ENCODE measurements at places on chromosomes 13 and 19.

- DNase-seq = no peak
These were observed 854 bp downstream of the RNASEH2B start for GRCh38 chr13:50910485-50910805.

GRCh38 chr19:47310819-47311218 is 1.2 kb downstream of the C5AR1 start:
- DNase-seq = no peak

- no peak for DNase-seq
These were observed 421.8 kb downstream of the SPRY2 start for GRCh38 chr13:79919091-79919490.

- DNase-seq = no peak
These were observed 6.8 kb downstream of the ANO8 start for GRCh38 chr19:17327654-17328516.

GRCh38 chr13:86737334-86737932 is 933.7 kb upstream of the SLITRK5 start:
- no peak for DNase-seq

DNA sequence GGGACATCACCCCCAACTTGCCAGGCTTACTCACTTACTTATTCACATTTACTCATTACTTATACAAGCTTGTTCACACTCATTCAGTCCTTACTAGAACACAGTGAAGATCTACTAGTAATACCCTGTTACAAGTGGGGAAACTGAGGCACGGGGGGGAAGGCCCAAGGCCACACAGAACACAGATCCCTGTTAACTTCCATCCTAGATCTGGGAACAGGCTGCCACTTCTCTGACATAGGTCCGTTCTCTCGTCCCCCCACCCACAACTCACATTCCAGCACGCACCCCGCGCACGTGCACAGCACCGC is 1.5 kb upstream of the NRTN start:
- no peak for DNase-seq

GRCh38 chr13:23889615-23890607 is 711 bp upstream of the MIPEP start:
- no peak for DNase-seq

- no peak for DNase-seq
These were observed 10.6 kb upstream of the PNMA8A start for GRCh38 chr19:46481947-46482346.

GRCh38 chr19:11435833-11436313 is 438 bp downstream of the PRKCSH start:
- no peak for DNase-seq

DNA sequence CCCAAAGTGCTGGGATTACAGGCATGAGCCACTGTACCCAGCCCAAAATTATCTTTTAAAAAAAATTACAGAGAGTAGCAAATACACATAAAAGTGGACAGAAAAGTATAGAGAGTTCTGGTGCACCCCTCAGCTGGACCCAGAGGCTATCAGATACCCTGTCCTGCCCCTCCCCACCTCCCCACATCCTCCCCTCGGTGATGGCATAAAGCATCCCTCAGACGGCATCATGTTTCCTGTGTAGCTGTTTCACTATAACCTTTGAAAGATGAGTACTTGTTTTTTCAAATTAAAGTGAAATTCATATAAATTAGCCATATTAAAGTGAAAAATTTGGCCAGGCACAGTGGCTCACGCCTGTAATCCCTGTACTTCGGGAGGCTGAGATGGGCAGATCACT is 20.1 kb downstream of the SLC27A1 start:
- no peak for DNase-seq

GRCh38 chr19:15782211-15782610 is 5.2 kb upstream of the OR10H5 start:
- no peak for DNase-seq

- DNase-seq = no peak
These were observed 47.0 kb downstream of the MCF2L start for GRCh38 chr13:113015826-113016525.

DNA sequence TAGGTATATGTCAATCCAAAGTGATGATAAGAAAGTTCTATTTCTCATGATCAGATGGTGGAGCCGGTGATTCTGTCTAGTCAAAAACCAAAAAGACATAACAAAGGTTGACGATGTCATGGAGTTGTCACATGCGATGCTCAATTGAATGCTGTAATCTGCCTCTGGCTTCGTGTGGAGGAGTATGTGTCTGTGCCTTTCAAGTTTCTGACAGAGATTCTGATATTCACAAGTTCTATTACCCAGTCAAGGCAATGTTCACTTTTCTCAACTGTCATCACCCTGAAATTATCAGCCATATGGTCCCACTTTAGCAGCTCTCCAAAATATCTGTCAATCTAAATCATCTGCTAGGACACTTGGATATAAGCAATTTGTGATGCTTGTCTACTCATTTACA is 367.6 kb upstream of the PRR20A start:
- no peak for DNase-seq

- DNase-seq = no peak
These were observed 2.4 kb downstream of the FOSB start for GRCh38 chr19:45469945-45470761.

- DNase-seq = no peak
These were observed 144.6 kb downstream of the GGACT start for GRCh38 chr13:100443998-100444328.

DNA sequence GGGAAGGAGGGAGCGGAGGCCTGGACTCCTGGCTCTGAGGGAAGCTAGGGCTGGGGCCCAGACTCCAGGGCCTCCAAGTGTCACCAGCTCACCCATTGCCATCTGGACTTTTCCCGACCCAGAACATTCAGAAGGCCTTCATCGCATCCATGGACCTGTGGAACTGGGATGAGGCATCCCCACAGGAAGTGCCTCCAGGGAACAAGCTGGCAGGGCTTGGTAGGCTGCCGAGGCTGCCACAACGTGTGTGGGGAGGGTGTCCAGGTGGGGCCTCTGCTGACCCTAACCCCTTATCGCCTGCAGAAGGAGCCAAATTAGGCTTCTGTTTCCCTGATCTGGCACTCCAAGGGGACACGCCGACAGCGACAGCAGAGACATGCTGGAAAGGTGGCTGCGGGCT is 767 bp downstream of the ETV2 start:
- no peak for DNase-seq

DNA sequence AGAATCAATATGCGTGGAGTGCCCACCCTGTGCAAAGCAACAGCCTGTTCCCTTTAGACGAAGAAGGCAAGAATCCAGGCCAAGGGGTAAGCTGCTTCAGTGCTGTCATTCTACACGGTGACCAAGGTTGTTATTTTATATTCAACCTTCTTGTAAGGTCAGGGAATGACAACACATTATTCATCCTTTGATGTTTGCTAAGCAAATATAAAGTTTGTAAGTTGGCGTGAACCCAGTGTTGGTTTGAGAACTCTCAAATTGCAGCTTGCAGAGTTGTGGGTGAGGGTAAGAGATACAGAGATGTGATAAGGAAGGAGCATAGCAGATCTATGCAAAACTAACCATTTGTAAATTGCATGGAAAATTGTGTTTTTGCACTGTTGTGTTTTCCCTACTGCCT is 436.7 kb downstream of the FGF9 start:
- DNase-seq = no peak

GRCh38 chr19:39141929-39142328 is 16.3 kb downstream of the PAK4 start:
- DNase-seq = no peak

DNA sequence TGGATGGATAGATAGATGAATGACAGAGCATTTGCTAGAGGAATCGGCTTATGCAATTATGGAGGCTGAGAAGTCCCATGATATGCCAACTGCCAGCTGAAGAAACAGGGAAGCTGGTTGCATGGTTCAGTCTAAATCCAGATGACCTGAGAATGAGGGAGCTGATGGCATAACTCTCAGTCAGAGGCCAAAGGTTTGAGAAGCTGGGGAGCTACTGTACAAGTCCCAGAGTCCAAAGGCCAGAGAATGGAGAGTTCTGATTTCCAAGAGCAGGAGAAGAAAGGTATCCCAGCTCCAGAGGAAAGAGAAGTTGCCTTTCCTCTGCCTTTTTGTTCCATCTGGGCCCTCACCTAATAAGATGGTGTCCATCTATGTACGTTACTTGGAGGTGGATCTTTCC is 108.3 kb downstream of the CDK8 start:
- no peak for DNase-seq

GRCh38 chr13:73665261-73665660 is 468.9 kb downstream of the KLF12 start:
- no peak for DNase-seq

DNA sequence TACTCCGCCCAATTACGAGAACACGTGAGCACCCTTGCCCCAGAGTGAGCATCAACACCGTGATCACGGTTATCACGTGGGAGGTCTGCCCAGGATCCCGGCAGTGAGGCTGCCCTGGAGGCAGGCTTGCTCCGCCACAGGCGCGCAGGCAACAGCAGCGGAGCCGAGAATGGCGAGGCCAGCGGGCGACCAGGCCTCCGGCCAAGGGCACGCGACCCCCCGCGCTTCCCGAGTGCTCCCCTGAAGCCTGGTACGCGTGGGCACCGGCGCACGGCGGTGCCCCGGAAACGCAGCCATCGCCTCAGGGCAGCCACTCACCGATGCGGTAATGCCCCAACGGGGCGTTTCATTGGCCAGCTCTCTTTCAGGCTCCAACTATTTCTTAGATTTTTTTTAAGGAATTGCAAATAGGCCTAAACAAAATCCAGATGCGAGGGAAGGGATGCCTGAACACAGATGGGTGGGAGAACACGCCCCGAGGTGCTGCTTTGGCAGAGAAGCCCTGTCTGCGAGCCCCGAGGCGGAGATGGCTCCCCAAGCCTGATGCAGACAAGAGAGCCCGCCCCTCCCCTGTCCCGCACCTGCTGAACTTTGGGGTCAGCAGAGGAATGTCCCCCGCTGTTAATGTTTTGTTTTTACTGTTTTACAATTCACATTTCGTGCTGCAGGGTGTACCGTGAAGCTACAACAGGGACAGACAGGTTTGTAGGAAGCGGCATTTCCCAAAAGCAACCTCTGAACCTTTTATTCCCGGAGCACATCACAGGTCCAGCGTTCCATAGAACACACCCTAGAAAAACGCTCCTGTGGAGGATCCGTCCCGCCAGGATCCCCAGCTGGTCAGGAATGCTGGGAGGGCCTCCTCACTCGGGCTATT is 132.7 kb downstream of the ZDHHC20 start:
- DNase-seq = no peak

DNA sequence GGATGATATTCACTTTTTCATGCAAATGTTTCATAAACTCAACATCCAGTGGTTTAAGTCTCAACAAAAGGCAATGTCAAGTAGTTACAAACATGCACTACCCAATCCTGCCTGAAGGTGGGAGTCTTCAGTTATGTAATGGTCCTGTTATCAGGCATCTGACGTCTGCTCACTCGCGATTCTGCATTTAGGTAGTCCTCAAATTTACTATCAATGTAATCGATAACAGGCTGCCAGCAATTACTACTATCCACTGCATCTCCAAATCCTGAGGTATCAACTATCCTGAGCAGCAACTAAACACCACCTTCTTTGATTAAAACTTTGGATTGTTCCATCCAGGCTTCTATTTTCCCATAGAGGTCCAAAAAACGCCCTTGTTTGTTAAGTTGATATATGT is 51.2 kb downstream of the NLRP12 start:
- peak; percentile 16 for DNase-seq

DNA sequence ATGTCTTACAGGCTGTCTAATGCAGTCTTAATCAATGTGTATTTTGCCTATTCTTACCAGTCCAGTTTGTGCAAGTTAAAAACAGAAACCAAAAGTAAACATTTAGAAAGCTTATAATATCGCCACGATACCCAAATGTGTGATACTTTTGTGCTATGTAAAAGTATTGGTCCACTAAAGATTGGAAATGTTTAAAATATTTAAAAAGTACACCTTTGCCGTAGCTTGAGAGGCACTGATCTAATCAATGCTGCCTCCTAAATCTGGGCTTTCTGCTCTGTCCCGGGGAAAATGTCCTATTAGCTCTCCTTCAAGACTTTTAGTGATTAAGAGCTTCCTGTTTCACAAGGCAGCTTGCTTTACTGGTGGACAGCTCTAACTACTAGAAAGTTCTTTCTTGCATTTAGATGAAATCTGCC is 64.7 kb downstream of the DNAJC15 start:
- DNase-seq = no peak

DNA sequence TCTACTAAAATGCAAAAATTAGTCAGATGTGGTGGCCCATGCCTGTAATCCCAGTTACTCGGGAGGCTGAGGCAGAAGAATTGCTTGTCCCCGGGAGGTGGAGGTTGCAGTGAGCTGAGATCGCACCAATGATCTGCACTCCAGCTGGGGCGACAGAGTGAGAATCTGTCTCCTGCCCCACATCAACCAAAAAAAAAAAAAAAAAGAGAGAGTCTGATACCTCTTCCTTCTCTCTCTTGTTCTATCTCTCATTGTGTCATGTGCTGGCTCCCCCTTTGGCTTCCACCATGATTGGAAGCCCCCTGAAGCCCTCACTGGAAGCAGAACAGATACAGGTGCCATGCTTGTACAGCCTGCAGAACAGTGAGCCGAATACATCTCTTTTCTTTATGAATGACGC is 20.4 kb downstream of the CLEC11A start:
- no peak for DNase-seq

- no peak for DNase-seq
These were observed 187.3 kb upstream of the UBL3 start for GRCh38 chr13:30037766-30038165.

GRCh38 chr19:46659151-46660007 is 1.6 kb downstream of the DACT3 start:
- no peak for DNase-seq

GRCh38 chr19:3658004-3658869 is 31.6 kb upstream of the CACTIN start:
- no peak for DNase-seq

DNA sequence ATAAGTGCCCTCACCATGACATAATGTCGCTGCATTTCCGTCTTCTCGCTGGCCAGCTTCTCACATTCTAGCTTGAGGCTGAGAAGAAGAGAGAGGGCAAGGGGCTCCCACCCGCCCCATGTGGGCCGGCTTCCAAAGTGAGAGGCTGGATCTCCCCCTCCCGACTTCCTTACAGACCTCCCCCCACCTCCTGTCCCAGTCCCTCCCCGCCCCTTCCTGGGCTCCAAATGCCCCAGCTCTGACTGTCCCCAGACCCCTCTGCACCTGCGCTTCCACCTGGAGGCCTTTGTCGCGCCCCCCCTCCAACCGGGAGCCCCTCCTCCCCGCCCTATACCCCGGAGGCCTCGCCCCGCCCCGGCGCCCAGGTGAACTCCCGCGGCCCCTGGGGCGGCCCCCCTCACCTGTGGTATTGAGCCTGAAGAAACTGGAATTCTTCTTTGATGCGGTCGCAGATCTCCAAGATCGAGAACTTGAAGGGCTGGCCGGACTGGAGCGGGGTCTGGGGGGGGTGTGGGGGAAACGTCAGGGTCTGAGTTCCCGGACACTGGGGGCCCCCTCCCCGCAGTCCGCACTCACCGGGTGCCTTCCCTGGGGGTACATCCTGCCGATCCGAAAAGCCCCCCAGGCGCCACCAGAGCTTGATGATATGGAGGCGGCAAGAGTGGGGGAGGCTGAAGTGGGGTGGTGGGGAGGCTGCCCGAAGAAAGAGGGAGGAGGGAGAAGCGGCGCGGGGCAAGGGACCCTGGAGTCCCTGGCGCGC is 595 bp downstream of the TLE2 start:
- no peak for DNase-seq

GRCh38 chr13:26051231-26051656 is 572 bp downstream of the SHISA2 start:
- DNase-seq = no peak

GRCh38 chr13:23739596-23739995 is 149.6 kb downstream of the MIPEP start:
- DNase-seq = no peak

GRCh38 chr19:17620696-17621095 is 65.2 kb downstream of the COLGALT1 start:
- DNase-seq = no peak

Data from activated CD8-positive, alpha-beta memory T cell treated with anti-CD3 and anti-CD28 coated beads for 1 hour (primary cell).